Activated T-cell treated with anti-CD3 and anti-CD28 coated beads, Interleukin-2, amount 50 U/mL, for 72 hours (primary cell): ENCODE measurements at places on chromosomes 13 and 19. TPM values are rescaled to one million over a fixed set of nuclear protein-coding genes. Genes with fewer than 3 reads are reported as not detected.

- H3K36me3 ChIP-seq = peaks cover 4% of the 10 kb centered on the region
- H3K4me3 ChIP-seq = peak overlapping the region; percentile 85
- H3K4me1 ChIP-seq = peaks cover 23% of the 10 kb centered on the region
- peak; percentile 39 for DNase-seq
- no peaks in the 10 kb centered on the region for H3K27me3 ChIP-seq
Measured at GRCh38 chr19:6489278-6490061, 7.9 kb upstream of the DENND1C start.

GRCh38 chr19:41226053-41226873 is 7.2 kb downstream of the AXL start:
- no peak overlapping the region for H3K27ac ChIP-seq
- DNase-seq = peak; percentile 62
- H3K36me3 ChIP-seq = no peaks in the 10 kb centered on the region

- DNase-seq = peak; percentile 87
- peak overlapping the region; percentile 84 for H3K4me3 ChIP-seq
Measured at GRCh38 chr19:611481-611868, 21.8 kb downstream of the HCN2 start.

GRCh38 chr13:73661687-73662425 is 472.3 kb downstream of the KLF12 start:
- no peak overlapping the region for H3K4me3 ChIP-seq
- H3K36me3 ChIP-seq = no peaks in the 10 kb centered on the region
- H3K27me3 ChIP-seq = no peaks in the 10 kb centered on the region
- H3K27ac ChIP-seq = no peak overlapping the region
- no peaks in the 10 kb centered on the region for H3K4me1 ChIP-seq

The VSIG10L gene
- 6.4 TPM for total RNA-seq

The TNNT1 gene
- 0.49 TPM for total RNA-seq

The LILRB4 gene
- total RNA-seq = not detected
